Hematopoietic multipotent progenitor cell treated with erythropoietin and hydrocortisone succinate and interleukin-3 and kit ligand, for 8 days (in vitro differentiated cells): ENCODE measurements at places on chromosomes 12 and 14.

- peak; percentile 5 for DNase-seq
These were observed 457.7 kb upstream of the TMEM132C start for GRCh38 chr12:127809275-127809674.

- DNase-seq, result no peak
These were observed 83.6 kb upstream of the LHX5 start for GRCh38 chr12:113555226-113555625.

DNA sequence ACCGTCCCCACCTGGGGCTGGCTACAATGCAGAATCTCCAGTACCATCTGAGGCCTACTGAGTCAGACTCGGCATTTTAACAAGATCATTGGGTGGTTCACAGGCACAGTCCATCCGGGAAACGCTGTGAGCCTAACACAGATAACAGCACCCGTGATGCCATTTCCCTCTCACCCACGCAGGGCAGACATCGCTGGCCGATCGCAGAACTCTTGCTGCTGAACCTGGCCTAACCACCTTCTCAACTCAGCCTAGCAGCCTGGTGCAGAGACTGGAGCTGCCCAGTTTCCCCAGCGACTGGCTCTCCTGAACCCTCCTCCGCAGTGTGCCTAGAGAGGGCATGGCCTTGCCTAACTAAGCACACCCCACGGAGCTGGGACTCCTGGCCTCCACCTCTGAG is 83.3 kb downstream of the NCOR2 start:
- DNase-seq, result peak; percentile 54

DNA sequence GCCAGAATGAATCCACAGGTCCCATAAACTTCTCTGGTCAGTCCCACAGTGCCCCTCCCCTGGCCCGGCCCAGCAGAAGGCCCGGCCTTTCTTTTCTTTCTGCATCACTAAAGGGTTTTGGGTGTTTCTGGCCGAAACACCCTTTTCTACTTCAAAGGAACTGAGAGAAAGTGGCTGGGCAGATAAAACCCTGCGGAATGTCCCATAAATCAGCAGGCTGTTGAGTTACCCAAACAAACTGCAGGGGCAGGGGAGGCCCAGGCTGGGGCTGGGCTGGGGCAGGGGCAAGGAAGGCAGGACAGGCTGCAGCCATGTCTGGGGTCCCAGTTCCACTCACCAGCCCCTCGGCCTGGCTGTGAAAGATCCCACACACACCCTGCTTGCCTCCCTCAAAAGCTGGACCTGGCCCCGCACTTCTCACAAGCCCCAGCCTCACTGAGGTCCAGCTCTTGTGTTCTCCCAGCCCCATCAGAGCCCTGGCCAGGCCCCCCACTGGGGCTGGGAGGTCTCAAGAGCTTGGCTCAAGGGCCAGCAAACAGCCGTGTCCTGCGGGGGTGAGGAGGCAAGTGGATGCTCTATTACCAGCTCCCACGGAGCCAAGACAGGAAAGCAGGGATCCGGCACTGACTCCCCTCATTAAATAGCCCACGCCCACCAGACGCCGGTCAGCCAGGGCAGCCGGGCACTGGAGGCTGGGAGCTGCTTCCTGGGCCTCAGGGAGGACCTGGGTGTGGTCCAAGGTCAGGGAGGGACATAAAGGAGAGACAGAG is 41.9 kb downstream of the CCNK start:
- no peak for DNase-seq

- no peak for DNase-seq
These were observed 10.2 kb downstream of the AMN start for GRCh38 chr14:102932484-102933248.

- no peak for DNase-seq
These were observed 159.9 kb upstream of the FRMD6 start for GRCh38 chr14:51491776-51492175.

- peak; percentile 54 for DNase-seq
These were observed 398.3 kb downstream of the APAF1 start for GRCh38 chr12:99043319-99043914.

DNA sequence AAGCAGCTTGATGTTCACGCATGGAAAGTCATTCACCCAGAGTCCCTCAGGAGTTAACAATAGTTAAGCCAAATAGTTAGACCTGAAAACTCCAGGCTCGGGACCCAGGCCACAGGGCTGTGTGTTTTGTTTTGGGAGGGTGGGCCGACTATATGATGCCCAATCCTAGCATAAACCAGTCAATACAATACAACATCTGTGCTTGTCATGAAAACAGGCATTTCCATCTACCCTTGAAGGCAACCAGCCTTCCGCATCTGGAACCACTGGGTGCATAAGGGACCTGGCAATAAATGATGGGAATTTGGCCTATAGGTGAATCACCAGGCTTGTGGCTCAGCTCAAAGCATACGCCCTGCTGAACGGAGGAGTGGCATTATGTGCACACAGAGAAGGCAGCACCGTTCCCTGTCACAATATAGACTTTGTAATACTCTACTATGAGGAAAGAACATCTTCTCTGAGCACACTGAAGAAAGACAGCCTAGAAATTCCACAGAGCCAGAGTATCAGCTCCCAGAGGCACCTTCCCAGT is 91.0 kb upstream of the FOXN3 start:
- no peak for DNase-seq

DNA sequence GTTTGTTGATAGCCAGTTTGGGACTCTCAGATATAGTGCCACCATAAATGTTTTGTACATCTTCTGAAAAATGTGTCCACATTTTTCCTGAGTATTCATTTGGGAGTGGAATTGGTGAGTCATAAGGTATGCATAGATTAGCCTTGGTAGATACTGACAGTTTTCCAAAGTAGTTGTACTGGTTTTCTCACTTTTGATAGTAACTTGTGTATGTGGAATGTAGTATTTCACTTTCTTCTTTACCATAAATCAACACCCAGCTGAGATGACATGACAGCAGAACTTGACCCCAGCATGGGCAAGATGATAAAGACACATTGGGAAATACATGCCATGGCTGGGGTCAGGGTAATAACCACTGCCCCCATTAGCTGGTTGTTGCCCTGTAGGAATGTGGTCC is 5.4 kb downstream of the FBXW8 start:
- peak; percentile 5 for DNase-seq

DNA sequence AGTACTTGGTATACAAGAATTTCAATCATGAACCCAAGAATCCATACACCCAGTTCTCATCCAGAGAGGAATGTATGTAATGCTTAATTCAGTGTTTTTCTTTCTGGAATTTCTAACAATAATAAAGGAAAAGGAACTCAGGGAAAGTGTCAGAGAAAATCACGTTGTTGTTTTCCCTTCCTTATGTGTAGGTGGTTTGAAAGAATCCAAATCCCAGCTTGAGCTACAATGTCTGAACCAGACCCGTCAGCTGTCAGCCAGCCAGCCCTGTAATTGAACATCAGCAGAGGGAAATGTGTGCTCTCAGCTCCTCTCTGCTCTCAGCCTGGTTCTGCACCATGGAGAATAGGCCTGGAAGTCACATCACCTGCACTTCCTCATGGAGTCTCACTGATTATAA is 126.5 kb downstream of the TMEM30B start:
- DNase-seq, result no peak

DNA sequence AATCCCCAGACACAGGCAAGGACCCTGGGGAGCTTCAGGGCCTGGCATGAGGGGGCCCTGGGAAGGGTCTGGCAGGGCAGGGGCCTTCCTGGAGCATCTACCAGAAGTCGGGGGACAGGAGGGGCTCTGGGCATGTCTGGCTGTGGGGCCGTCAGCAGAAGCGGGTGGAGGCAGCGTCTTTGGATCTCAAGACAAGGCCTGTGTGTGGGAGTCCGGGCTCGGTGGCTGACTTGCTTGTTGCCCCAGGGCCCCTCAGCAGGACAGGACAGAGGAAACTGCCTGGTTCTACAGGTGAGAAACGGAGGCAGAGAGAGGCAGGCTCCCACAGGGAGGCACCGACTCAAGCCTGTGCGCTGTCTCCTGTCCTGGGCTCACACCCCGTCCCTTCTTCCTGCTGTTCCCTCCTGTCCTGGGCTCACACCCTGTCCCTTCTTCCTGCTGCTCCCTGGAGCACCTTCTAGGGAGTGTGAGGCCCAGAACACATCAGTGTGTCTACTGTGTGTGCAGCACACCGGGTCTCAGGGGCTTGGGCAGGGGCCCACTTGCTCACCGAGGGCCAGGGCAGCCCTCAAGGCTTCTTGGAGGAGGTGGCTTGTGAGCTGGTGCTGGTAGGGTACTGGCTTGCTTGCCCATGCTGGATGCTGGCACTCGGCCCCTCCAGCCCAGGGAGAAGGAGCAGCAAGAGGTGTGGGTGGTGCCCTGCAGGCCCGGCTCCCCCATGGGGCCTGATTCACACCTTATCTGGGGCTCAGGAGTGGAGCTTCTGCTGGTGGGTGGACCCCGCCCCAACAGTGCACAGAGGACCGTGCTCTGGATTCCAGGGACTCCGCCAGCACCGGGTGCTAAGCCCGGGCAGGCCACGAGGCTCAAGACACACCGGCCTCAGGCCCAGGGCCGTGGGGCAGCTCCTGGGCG is 14.9 kb downstream of the ASPG start:
- peak; percentile 25 for DNase-seq

DNA sequence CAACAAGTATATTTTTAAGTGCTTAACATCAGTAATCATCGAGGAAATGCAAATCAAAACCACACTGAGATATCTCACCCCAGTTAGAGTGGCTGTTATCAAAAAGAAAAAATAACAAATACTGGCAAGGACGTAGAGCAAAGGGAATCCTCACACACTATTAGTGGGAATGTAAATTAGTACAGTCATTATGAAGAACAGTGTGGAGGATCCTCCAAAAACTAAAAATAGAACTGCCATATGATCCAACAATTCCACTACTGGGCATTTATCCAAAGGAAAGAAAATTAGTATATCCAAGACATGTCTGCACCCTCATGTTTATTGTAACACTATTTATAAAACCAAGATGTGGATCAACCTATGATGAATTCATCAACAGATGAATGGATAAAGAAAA is 149.0 kb upstream of the PWP1 start:
- no peak for DNase-seq

GRCh38 chr12:24153079-24153478 is 203.6 kb upstream of the SOX5 start:
- no peak for DNase-seq

GRCh38 chr12:49750027-49750995 is 9.0 kb downstream of the TMBIM6 start:
- DNase-seq, result peak; percentile 42

DNA sequence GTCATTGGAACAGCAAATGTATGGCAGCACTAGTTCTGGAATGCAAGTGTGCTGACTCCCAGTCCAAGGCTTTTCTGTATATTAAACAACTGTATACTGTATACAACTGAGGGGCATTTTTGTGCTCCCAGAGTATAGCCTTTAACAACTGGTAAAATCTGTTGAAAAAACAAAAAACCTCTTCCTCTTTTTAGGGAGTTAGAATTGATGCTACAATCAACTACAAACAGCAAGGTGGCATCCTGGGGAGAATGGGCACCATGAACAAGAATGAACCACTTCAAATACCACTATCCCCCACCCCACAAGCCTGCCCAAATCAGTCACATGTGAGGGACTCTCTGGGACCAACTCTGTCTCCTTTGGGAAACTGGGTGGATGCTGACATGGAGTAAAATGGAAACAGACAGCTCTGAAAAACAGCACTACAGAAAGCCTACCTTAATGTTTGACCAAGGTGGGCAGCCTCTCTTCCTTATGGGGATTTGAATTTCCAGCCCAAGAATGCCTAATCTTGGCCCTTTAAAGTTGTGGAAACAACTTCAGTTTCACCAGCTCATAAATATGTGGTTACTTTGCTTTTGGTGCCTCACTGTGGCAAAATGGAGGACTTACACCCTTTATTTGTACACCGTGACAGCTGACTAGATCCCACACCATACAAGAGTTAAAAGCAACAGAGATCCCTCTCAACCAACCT is 7.5 kb downstream of the VTI1B start:
- DNase-seq, result peak; percentile 79

- no peak for DNase-seq
These were observed 91.6 kb downstream of the LRRC74A start for GRCh38 chr14:76917745-76918255.

DNA sequence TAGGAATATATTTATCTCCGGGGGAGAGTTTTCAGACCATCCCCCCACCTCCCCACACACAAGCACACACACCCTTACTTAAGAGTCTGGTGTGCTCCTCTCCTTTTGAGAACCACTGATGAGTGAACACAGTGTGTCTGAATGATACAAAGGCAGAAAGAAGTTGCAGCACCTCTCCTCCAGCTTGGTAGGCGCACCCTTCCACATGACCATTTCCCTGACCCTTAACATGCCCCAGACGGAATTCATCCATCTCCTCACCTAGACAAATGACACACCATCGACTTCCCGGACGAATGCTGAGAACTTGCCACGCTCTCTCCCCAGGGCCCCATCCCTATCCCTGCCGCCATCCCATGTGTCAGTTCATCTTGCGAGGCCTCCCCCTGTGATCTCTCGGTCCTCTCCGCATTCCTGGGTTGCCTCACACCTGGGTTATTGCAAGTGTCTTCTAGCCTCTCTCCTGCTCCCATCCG is 3.9 kb downstream of the TNFRSF1A start:
- peak; percentile 17 for DNase-seq

DNA sequence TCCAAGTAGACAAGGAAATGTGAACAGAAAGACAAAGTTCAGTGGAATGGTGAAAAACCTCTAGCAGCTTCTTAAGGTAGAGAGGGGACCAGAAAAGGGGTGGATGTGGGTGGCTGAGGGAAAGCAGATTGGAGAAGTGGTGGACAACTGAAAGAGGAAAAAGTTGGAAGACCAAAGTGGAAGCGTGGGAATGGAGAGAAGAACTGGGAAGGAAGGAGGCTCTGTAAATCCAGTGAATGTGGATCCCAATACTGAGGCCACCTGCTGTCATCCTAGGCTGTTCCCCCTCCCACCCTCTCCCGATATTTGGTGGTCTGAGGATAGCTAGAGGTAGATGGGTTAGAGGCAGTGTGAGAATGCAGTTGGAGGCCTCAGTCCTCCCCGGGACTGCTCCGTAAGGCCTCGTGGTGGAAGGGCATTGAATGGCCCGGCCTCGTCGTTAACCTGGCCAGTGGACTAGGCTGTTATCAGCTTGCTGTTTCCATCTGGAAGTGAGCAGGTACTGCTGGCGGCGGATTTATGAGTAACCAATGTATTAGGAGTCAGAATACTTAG is 822 bp upstream of the POU6F1 start:
- peak; percentile 48 for DNase-seq

- DNase-seq, result no peak
These were observed 242.4 kb downstream of the TMEM117 start for GRCh38 chr12:44078273-44078672.

GRCh38 chr14:101227611-101228594 is 324.4 kb upstream of the RTL1 start:
- DNase-seq, result no peak

- DNase-seq, result no peak
These were observed 72.7 kb downstream of the EFCAB11 start for GRCh38 chr14:89881839-89882238.

- DNase-seq, result no peak
These were observed 6.3 kb downstream of the GON7 start for GRCh38 chr14:93200553-93200952.

- DNase-seq, result peak; percentile 93
These were observed at the start of gene RNF10 for GRCh38 chr12:120534203-120534702. RNF10 (plus strand) TSS chr12:120534356; CDS start chr12:120534812, 456 bp downstream.
